PC-9 (cell line): ENCODE measurements at places on chromosomes 12 and 14.

DNA sequence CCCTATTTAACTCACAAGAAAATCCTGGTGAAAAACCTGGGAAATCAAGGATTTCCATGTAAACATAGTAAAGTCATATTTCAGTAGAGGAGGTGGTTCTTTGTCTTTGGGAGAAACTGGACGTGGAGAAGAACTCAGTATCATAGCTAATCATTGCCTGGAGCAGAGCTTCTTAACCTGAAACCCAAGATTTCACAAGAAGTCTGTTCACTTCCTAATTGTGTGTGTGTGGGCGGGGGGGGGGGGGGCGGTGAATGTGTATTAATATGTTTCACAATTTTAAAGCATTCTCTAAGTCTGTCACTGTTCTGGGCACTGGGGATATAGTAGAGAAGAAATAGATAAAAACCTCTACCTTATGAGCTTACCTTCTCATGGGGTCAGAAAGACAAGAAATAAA, 96.7 kb upstream of the PPP4R3A start:
- no peak overlapping the region for H3K4me3 ChIP-seq
- no peak for DNase-seq
- H3K36me3 ChIP-seq: no peaks in the 10 kb centered on the region
- H3K27ac ChIP-seq: no peak overlapping the region
- no peaks in the 10 kb centered on the region for H3K27me3 ChIP-seq

- no peak for DNase-seq
- H3K4me1 ChIP-seq: no peaks in the 10 kb centered on the region
- H3K27me3 ChIP-seq: no peaks in the 10 kb centered on the region
- no peak overlapping the region for H3K4me3 ChIP-seq
Observed at GRCh38 chr12:43861015-43861839, 25.3 kb downstream of the TMEM117 start.

DNA sequence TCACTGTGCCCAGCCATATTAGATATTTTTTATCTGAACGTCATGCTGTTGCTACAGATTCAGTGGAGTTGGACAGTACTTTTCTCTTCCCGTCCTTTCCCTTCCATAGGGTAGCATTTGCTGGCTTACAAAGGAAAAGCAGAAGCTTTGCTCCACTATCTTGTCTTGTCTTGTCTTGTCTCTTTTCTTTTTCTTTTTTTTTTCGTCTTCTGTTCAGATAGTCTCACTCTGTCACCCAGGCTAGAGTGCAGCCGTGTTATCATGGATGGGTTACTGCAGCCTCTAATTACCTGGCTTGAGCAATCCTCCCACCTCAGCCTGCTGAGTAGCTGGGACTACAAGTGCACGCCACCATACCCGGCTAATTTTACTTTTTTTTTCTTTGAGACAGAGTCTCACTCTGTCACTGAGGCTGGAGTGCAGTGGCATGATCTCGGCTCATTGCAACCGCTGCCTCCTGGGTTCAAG, 21.1 kb downstream of the OR10G3 start:
- no peak overlapping the region for H3K27ac ChIP-seq
- H3K36me3 ChIP-seq: no peaks in the 10 kb centered on the region
- H3K4me1 ChIP-seq: no peaks in the 10 kb centered on the region; the same call in 1 of the 2 replicates
- no peaks in the 10 kb centered on the region for H3K27me3 ChIP-seq
- DNase-seq: no peak

DNA sequence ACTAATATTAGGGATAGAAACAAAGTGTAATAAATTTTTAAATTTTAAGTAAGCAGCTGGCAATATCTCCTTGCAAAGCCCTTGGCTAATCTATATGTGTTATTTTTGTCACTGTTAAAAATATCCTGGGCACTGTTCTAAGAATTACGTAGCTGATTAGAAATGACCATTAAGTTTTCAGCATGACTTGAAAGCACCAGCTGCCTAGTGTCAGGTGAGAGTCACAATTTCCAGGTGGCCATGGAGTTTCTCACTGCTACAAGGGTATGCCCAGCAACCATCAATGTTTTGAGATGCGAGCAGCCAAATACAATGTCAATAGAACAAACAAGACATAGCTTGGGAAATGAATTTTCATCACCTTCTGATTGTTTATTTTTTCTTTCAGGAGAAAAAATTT, 23.3 kb upstream of the GYS2 start:
- H3K4me3 ChIP-seq: no peak overlapping the region
- H3K27me3 ChIP-seq: no peaks in the 10 kb centered on the region
- no peak for DNase-seq
- H3K27ac ChIP-seq: no peak overlapping the region
- H3K4me1 ChIP-seq: no peaks in the 10 kb centered on the region
- H3K36me3 ChIP-seq: no peaks in the 10 kb centered on the region

DNA sequence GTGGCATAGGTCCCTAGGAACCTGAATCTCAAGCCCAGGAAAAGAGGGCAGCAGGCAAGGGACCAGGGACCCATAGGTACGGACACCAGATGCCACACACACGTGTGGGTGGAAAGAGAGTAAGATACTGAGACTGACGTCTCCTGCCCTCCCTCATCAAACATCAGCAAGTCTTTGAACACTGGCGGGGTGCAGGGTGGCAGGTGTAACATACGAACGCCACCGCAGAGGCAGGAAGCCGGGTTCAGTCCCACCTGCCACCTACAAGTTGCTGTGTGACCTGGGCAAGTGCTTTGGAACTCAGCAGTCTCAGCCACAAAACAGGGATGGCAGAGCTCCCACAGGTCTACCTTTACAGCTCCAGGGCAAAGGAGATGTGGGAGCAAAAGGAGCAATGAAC, 11.1 kb downstream of the ACTN1 start:
- H3K27me3 ChIP-seq: no peaks in the 10 kb centered on the region
- no peak overlapping the region for H3K27ac ChIP-seq

DNA sequence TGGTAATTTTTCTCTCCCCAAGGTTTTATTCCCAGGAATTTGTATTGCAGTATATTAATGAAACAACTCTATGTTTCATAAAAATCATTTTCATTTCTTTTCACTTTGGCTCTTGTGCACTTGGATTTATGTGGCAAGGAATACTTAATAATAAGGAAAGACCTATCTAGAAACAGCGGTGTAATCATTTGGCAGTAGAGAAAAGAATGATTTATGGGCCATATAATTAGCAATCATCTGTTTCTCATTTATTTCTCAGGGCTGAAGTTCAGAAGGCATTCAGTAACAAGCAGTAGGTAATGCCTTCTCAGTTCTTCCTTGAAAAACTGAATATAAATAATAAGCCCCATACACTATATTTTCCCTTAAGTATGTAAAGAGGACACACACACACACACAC, 172.6 kb downstream of the ANO4 start:
- no peaks in the 10 kb centered on the region for H3K4me1 ChIP-seq
- no peaks in the 10 kb centered on the region for H3K27me3 ChIP-seq
- no peaks in the 10 kb centered on the region for H3K36me3 ChIP-seq
- no peak overlapping the region for H3K27ac ChIP-seq
- DNase-seq: no peak
- no peak overlapping the region for H3K4me3 ChIP-seq

DNA sequence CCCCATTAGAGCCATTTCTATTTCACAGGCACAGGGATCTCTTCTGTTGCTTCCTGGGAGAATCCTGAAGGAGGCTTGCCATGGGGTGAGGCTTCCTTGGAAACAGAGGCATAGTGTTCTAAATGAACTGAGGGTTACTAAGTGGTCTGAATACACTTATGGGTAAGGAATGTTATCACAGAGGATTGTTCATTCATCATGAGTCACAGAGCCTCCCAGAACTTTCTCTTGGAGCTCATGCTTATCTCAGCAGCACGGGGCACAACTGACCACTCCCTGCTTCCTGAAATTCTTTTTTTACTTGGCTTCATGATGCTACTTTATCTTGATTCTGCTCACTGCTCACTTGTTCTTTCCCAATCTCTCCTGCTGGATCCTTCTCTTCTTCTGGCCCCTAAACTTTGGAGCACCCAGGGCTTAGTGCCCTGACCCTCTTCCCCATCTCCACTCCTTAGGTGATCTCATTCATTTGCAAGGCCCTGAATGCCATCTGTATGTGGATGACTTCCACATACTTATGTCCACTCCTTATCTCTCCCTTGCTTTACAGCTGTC, 57.9 kb downstream of the ANO6 start:
- no peaks in the 10 kb centered on the region for H3K27me3 ChIP-seq
- peak overlapping the region; percentile 86 for H3K27ac ChIP-seq
- H3K4me1 ChIP-seq: peaks cover 49% of the 10 kb centered on the region
- peak; percentile 53 for DNase-seq
- H3K4me3 ChIP-seq: no peak overlapping the region
- peaks cover 29% of the 10 kb centered on the region for H3K36me3 ChIP-seq

GRCh38 chr14:52369305-52369801, 55.2 kb downstream of the PTGER2 start:
- DNase-seq: no peak
- H3K27ac ChIP-seq: no peak overlapping the region
- H3K4me3 ChIP-seq: no peak overlapping the region
- peaks cover 17% of the 10 kb centered on the region for H3K4me1 ChIP-seq
- no peaks in the 10 kb centered on the region for H3K27me3 ChIP-seq
